ENCODE measurements at places on chromosomes 1 and 21.
A peak's percentile ranks its signal among the peaks of the same experiment; 100 is the strongest.

DNA sequence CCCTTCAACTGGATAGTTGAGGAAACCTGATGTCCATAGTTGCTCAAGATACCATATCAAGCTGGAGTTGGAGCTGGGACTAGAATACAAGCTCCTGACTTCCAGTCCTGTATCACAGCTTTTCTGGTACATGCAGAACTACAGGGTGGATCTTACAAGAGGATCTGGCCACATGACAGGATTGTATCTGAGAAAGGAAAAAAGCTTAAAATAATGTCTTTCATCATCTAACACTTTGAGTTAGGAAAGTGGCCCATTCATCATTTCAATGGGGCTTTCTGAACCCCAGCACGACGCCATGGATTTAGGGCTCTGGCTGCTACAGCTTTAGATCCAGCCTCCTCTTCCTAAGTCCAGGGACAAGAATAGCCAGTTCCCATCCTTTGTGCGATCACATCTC, 46.9 kb downstream of the RASSF5 start:
- no peak for DNase-seq

DNA sequence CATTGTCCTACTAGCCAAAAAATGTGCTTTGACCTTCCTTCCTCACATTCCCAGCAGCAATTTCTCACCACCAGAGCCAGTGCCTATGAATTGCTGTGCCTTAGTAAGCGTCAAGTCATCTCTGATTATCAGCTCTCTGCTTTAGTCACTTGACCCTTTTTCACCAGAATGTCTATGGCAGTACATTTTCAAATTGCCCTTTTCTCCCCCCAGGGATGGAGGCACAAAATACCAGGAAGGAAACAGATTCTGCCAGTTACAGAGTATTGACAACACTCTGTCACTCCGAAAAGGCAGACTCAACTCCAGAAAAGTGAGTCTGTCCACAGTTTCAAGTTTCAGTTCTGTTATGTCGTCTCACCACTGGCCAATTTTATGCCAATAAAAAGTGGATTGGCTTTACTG, 167.4 kb downstream of the TNFSF18 start:
- no peak for DNase-seq

GRCh38 chr1:198641501-198641900, 2.7 kb downstream of the PTPRC start:
- peak; percentile 3 for DNase-seq

- DNase-seq: no peak
These were observed 16.5 kb downstream of the PDXK start for GRCh38 chr21:43735236-43736091.

DNA sequence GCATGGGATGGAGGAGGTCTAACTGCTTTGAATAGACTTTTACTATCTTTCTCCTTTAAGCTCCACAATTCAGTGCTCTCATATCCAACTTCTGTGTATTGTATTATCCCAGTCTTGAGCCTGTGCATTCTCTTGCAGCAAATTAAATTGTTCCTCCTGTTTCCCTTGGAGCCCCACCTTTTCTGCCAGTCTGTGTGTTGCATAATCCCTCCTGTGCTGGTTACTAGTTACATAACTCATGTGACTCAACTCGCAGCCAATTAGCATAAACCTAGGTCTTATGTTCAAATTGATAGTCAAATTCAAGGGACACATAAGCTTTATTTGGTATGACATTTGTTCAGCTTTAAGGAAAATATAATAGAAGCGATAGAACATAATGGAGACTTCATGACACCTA, 1863.5 kb downstream of the MRPL39 start:
- DNase-seq: no peak

DNA sequence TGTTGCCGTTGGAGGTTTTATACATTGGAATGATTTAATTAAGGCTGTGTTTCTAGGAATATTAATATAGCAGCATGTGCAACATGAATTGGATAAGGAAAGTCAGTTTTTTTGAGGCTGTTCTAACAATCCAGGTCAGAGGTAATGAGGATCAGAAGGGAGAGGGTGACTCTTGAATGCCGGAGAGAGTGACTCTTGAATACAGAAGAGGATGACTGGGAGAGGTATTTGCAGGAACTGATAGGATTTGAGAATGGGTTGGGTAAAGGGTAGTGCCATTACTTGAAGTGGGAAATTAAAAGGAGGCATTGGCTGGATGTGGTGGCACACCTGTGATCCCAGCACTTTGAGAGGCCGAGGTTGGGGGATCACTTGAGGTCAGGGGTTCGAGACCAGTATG, 55.6 kb upstream of the MACF1 start:
- no peak for DNase-seq

DNA sequence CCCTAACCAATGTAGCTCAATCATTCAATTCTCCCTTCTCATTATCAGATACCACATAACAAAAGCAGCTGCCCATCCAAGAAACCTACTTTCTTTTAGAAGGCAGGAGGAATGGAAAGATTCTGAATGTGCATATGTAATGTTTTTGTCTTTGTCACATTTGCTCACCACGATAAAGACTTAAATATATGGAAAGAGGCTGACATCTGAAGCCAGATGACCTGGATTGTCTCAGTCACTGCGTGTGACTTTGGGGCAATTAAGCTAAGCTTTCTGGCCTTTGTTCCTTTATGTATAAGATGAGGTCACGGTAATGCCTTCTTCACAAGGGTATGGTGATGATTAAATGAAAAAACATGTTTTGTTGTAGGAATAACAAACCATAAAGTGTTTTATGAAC, 42.6 kb downstream of the LRRC52 start:
- DNase-seq: no peak

DNA sequence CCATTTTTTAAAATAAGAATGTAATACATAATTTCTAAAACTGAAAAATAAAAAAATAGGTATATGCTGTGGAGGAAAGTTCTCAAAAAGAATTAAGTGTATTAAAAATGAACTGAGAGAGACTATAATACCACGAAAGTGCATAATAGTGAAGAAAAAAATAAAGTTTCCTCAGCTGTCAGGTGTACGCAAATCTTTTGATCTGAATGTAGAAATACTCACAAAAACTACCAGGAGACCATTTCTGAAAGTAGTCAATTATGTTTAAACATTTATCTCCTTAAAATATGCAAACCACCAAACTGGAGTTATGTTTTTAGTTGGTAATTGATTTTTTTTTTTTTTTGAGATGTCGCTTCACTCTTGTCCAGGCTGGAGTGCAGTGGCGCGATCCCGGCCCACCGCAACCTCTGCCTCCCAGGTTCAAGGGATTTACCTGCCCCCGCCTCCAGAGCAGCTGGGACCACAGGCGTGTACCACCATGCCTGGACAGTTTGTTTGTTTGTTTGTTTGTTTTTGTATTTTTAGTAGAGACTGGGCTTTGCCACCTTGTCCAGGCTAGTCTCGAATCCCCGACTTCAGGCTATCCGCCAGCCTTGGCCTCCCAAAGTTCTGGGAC, 1169.2 kb upstream of the B3GALT2 start:
- DNase-seq: no peak

- DNase-seq: no peak
These were observed 11.1 kb downstream of the RNU1-2 start for GRCh38 chr1:16906873-16907272.

DNA sequence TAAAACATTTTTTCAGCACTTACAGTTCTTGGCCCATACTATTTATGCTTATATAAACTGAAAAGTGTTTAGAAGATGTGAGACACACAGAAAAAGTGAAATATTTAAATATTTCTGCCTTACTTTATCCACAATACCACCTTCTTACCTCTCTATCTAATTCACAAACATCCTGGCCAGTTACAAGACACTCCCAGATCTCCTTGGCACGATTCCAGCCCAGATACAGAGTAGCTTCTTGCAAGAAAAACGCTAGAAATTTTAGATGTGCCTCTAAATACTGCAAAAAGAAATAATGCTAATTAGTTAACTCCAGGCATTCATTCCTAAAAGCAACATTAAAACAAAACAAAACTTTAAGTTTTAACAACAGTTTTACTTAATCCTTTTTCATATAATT, 68.4 kb downstream of the USP24 start:
- DNase-seq: no peak

DNA sequence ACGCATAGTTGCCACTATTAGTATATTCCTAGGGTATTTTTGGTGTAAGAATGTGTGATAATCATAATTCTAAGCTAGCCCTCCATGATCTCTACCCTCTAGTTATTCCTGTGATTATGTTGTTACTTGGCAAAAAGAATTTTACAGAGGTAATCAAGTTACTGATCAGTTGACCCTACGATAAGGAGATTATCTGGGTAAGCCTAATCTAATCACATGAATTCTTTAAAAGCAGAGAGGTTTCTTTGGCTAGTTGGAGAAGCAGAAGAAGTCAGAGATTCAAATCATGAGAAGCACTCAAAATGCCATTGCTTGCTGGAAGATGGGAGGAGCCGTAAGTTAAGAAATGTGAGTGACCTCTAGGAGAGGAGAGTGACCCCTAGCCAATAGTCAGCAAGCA, 72.7 kb downstream of the RPE65 start:
- no peak for DNase-seq

- DNase-seq: no peak
These were observed 102.6 kb downstream of the CYYR1 start for GRCh38 chr21:26470351-26471098.

DNA sequence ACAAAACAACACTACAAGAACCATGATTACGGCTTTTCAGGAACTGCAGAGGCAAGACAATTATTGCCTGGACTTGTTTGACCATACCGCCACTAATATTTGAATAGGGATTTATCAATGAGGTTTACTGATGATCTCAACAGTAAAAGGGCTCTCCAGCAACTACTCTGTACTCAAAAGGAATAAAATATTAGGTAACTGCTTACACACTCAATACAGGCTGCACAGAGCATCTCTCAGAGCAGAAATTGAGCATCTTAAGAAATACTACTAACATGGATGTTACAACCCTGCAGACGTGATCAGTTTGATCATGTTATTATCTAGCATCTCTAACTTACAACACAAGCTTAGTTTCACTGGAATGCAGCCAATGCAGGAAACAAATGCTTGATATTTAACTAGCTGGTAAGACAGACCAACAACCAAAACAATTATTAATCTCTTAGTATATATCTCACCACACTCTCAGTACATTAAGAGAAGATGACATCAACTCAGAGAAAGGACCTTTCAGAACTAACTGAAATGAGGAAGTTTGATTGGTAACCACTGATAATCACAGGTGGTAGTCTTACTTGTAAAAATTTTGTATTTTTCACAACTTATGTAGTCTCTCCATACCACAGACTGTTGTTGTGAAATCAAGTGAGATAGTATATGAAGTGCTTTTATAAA, 52.2 kb downstream of the PUM1 start:
- DNase-seq: no peak

DNA sequence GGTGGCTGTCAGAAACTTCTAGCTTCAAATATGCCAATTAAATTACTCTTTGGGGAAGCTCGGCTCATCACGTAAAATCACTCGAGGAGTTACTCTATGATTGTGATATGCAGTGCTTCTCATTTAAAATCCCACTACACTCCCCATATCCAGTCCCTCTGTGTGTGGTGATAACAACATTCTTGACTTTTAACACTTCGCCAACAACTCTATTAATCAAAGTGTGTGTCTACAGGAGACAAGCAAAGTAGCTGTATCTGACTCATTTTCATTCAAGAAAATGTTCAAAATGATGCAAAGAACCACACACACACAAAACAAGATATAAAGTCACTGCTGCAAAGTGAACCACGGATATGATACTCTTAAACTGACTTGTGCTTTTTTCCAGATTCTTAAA, 341.3 kb downstream of the DSCAM start:
- no peak for DNase-seq
